ENCODE measurements at places on chromosomes 7 and 10.

GRCh38 chr7:42574685-42575084 is 337.2 kb downstream of the C7orf25 start:
- DNase-seq: no peak

DNA sequence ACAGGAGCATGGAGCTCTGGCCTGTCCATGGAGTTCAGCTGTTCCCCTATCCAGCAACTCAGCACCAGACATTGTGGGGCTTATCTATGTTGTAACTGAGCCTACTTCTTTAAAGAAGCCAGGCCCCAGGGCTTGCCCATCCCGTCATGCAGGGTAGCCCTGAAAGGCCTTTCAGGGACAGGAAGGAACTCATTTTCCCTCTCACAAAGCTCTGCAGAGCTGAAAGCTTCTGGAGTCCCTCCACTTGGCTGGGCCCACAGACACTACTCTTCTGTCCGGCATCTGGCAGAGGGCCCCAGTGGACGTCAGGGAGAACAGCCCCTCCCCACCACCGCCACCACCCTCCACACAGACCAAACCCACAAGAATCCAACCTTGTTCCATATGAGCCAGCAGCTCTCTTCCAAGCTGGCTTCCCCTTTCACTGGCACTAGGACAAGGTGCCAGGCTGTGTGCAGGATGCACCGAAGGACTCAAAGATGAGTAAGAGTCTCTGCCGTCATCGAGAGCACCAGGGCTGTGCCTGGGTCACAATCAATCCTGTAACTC is 33.1 kb downstream of the DENND2A start:
- no peak for DNase-seq

DNA sequence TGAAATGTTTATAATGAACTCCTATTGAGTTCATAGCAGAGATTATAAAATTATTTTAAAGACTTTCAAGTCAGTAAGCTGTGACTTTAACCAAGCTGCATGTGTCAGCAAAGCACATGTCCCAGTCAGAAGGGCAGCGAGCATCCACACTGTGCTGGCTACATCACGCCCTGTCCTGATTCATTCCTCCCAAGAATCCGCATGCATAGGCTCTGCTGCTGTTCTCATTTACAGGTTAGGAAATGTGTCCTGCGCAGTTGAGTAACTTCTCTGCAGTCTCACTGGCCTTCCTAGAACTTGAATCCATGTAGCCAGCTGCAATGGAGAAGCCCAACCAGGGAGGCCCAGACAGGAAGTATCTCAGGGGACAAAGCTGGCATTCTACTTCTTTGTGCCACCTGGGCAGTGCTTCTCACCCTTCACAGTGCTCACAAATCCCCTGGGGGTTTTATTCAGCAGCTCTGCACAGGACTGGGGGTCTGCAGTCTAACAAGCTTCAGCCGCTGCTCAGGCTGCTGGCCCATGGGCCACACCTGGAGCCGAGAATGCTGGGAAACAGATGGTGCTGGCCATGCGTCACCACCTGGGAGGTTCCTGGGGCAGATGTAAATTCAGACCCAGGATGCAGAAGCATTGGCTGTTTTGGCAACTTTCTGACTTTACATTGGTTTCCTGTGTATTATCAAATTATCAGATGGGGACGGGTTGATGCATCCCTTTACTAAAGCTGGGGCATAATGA is 192.8 kb upstream of the GDF10 start:
- no peak for DNase-seq

GRCh38 chr10:25888627-25889026 is 45.4 kb upstream of the MYO3A start:
- DNase-seq: no peak

- DNase-seq: no peak
Measured at GRCh38 chr10:52801947-52802346, 29.4 kb upstream of the MBL2 start.

- DNase-seq: no peak
Measured at GRCh38 chr10:117471344-117471874, 71.1 kb upstream of the EMX2 start.

- no peak for DNase-seq
Measured at GRCh38 chr10:86229376-86229775, 137.2 kb downstream of the GRID1 start.

GRCh38 chr7:131164025-131164925 is 163.4 kb upstream of the MKLN1 start:
- DNase-seq: peak; percentile 60

GRCh38 chr7:14859267-14859666 is 43.3 kb downstream of the DGKB start:
- DNase-seq: no peak

- DNase-seq: peak; percentile 74
Measured at GRCh38 chr10:117365612-117366011, 9.6 kb downstream of the PDZD8 start.
